Amniotic stem cell (primary cell): ENCODE measurements at places on chromosomes 12 and 14.

- no peak for DNase-seq
Measured at GRCh38 chr14:55914771-55915170, 203.4 kb upstream of the PELI2 start.

- DNase-seq: no peak
Measured at GRCh38 chr14:63923422-63923752, 70.6 kb downstream of the SYNE2 start.

- DNase-seq: no peak
Measured at GRCh38 chr12:131133015-131133905, 179.6 kb downstream of the ADGRD1 start.

- DNase-seq: no peak
Measured at GRCh38 chr14:70716483-70716882, 74.8 kb downstream of the TTC9 start.

DNA sequence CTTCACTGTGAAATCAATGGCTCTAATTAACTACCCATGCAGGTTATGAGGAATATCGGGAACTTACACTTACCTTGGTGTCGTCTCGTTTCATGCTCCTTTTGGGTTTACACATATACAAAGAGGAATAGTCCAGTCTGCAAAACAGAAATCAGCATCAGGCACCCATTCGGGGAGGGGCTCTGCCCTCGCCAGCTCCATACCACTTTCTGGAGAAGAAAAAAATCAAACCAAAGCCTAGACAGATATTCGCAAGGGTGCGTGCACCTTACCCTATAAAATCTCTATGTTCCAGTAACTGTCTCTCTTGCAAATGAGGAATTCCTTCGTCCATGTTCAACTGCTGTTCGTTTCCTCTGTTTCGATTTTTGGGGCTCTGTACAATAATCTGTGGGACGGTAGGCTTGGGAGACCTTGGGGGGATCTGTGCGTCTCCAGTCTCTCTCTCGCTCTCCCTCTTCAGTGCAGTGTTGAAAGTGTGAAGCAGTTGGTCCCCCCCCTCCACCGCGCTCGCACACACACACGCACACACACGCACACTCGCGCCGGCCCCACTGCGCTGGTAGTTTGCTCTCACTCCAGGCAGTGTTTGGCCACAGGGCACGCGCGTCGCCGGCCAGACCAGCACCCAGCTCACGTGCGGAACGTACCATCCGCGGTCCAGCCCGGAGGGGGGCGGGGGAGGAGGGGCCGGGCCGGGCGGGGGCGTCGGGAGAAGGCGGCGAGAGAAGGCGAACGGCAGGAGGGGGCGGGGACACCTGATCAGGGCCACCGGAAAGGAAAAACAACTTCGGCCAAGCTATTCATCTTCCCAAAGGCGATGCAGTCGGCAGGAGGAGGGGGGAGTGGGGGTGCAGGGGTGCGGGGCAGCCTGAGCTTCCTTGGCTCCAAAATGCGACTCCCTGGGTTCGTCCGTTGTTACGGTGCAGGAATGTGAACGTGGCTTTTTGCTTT, at the start of gene BHLHE41:
TSS of gene BHLHE41 (minus strand) at position 592 of the 954 bp plus-strand sequence. CDS start at position 334, 258 bp downstream.
- DNase-seq: peak; percentile 44

DNA sequence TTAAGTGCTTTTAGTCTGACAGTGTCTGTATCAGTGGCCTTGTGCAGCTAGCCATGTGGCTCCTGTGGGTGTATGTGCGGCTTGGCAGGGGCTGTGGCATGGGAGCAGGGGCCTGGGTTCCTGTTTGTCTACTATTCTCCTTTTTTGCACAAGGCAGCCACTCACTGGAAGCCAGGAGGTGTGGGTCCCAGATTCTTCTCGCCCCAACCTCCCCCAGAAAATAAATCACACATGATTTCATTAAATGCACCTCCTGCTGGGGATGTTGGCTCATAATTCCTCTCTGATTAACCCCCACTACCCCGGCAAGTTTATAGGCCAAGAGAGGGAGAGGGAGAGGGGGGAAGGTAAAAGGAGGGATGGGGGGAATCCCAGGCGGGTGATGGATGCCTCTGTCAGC, 17.6 kb downstream of the CALCOCO1 start:
- no peak for DNase-seq

DNA sequence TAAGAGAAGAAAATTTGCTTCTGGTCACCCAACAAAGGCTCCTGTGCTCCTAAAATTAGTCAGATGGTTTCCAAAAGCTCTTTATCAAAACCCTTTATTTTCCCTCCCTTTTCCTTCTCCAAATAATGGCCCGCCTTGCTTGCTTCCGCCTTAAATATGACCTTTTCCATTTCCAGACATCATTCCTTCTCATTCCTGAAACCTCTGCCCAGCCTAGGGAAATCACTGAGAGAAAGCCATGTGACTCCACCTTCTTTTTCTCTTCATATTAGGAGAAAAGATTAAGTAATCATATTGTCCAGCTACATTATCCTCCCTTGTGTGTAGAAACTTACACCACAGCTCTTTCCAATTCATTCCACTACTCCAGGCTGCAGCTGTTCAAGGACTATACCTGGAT, 75.7 kb upstream of the GPHB5 start:
- no peak for DNase-seq

- DNase-seq: peak; percentile 19
Measured at GRCh38 chr12:96177013-96177412, 17.2 kb upstream of the ELK3 start.

DNA sequence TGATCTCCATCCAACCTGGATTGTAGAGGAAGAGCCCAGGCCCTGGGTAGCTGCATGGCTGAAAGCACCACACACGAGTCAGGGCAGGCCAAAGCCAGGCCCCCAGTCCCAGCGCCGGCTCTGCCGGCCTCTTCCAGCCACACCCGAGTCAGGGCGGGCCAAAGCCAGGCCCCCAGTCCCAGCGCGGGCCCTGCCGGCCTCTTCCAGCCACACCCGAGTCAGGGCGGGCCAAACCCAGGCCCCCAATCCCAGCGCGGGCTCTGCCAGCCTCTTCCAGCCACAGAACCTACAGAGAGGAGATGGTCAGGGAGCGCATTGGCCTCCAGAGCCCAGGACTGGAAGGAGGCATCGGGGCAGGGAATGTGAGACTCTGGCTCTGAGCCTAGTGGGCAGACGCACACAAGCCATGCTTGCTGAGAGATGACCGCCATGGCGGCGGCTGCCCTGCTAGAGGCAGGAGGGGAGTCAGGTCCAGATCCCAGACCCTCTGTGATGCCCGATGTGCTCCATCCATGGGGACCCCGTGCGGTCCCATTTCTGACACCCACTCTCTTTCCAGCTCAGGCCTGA, 30.2 kb downstream of the BEGAIN start:
- no peak for DNase-seq

DNA sequence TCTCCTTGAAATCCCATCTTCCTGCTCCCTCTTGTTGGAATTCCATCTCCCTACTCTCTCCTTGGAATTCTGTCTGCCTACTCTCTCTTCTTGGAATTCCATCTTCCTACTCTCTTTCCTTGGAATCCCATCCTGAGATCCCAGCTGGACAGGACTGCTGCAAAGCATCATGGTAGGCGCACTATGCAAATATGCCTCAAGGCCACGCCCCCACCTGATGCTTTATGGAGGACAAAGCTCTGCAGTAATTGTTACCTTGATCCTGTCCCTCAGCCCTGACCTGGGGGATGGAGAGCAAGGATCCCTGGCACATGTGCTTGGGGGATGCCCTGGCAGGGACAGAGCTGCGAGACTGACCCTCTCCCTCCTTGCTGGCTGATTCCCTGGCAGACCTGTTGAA, 185.6 kb downstream of the TBX5 start:
- no peak for DNase-seq

- DNase-seq: no peak
Measured at GRCh38 chr12:89092297-89092696, 260.0 kb downstream of the DUSP6 start.
